ENCODE measurements at places on chromosomes 11 and 22. TPM values are rescaled to one million over a fixed set of nuclear protein-coding genes. Genes with fewer than 3 reads are reported as not detected.

The OR5P2 gene
- not detected for total RNA-seq

The SLC25A18 gene
- total RNA-seq = not detected

The GLYAT gene
- not detected for total RNA-seq

The MRPL40 gene
- total RNA-seq = 41.4 TPM

The CPSF7 gene
- 38.9 TPM for total RNA-seq
